ENCODE measurements at places on chromosomes 3 and 15. TPM values are rescaled to one million over a fixed set of nuclear protein-coding genes. Genes with fewer than 3 reads are reported as not detected.

Gene ATRIP
- 17.5 TPM for polyA plus RNA-seq

- DNase-seq, result no peak
- H3K36me3 ChIP-seq, result no peaks in the 10 kb centered on the region
- H3K27me3 ChIP-seq, result peaks cover 17% of the 10 kb centered on the region
- no peaks in the 10 kb centered on the region for H3K4me1 ChIP-seq
Measured at GRCh38 chr3:49873623-49874022, 3.9 kb upstream of the CAMKV start.

DNA sequence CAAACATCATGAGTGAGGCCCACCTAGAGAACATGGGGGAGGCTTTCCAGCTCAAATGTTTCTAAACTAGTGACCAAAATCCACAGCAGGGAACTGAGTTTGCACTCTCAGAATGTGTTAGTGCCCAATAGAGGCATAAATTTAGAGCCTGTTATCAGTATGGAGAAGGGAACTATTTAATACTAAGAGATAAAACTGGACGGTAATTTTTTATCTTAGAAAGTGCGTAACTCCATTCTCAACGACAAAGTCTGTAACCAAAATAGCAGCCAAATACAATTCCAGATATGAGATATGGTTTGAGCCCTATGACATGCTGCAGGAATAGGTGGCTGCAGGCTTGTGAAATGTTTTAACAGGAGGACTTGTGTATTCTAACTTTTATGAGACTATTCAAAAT is 3.5 kb downstream of the B3GALNT1 start:
- H3K4me1 ChIP-seq, result peaks cover 11% of the 10 kb centered on the region
- no peak for DNase-seq
- no peaks in the 10 kb centered on the region for H3K36me3 ChIP-seq
- peaks cover 3% of the 10 kb centered on the region for H3K27me3 ChIP-seq
- H3K27ac ChIP-seq, result no peak overlapping the region

GRCh38 chr3:137343283-137343682 is 385.5 kb downstream of the IL20RB start:
- H3K27me3 ChIP-seq, result no peaks in the 10 kb centered on the region
- no peak overlapping the region for H3K27ac ChIP-seq
- H3K4me3 ChIP-seq, result no peak overlapping the region
- DNase-seq, result no peak

- H3K36me3 ChIP-seq, result peaks cover 2% of the 10 kb centered on the region
- no peaks in the 10 kb centered on the region for H3K27me3 ChIP-seq
- no peak for DNase-seq
- H3K4me1 ChIP-seq, result no peaks in the 10 kb centered on the region
Measured at GRCh38 chr15:82317091-82317489, 32.2 kb downstream of the GOLGA6L10 start.

DNA sequence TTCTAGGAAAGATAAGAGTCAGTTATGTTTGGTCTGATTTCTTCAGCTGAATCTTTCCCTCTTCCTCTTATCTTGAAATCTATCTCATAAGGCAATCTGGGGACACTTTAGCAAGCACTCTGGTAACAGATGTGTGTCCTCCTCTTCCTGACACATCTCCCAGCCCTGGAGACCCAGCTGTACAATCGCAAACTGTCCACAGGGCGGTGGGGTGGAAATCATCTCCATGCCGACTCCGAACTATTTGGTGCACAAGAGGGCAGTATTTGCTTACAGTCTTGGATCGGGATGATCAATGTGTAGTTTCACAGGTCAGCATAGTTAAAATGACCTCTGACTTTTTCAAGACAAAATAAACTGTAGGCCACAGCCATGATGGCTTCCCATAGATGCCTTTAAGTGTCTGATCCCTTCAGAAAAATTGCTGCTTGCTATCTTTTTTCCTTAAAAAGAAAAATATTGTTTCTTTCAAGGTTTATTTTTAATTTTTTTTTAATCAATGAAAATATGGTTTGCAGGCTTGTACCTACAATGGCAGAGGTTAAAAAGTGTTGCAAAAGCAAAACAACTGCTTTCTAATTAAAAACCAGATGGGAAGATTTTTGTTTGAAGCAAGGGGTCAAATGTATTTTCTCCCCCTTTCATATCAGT is 17.7 kb downstream of the EEFSEC start:
- DNase-seq, result peak; percentile 6
- H3K36me3 ChIP-seq, result no peaks in the 10 kb centered on the region
- H3K4me1 ChIP-seq, result peaks cover 37% of the 10 kb centered on the region
- H3K27me3 ChIP-seq, result no peaks in the 10 kb centered on the region
- no peak overlapping the region for H3K4me3 ChIP-seq

DNA sequence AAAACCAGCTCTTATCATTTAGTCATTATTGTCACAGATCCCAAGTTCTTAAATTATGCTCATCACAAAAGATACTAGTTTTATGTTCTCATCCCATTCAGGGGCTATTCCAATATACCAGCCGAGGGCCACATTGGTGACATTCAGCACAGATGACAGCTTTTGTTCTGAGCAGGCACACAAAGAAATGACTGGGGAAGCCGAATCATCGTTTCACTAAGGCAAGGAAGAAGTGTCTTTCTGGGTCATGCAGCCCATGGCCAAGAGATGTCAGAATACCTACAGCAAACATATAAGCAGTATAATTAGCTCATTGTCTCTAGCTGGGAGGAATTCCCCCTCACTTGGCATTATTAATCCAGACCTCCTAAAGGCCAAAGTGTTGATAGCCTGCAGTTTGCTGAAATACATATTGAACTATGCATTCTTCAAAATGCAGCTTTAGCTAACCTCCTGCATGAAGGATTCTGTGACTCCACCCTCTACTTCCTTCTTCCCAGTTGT is 100.2 kb downstream of the CNTN4 start:
- no peak overlapping the region for H3K4me3 ChIP-seq
- H3K27me3 ChIP-seq, result no peaks in the 10 kb centered on the region
- H3K4me1 ChIP-seq, result no peaks in the 10 kb centered on the region
- H3K27ac ChIP-seq, result no peak overlapping the region
- DNase-seq, result no peak

Gene GPR15
- 0.41 TPM for polyA plus RNA-seq

GRCh38 chr3:101941318-101942040 is 92.2 kb downstream of the NFKBIZ start:
- no peak for DNase-seq
- H3K4me1 ChIP-seq, result peaks cover 39% of the 10 kb centered on the region
- no peak overlapping the region for H3K4me3 ChIP-seq
- no peak overlapping the region for H3K27ac ChIP-seq
- no peaks in the 10 kb centered on the region for H3K27me3 ChIP-seq

GRCh38 chr3:49401766-49402165 is 10.0 kb downstream of the RHOA start:
- H3K36me3 ChIP-seq, result no peaks in the 10 kb centered on the region
- peak overlapping the region; percentile 53 for H3K27ac ChIP-seq
- no peaks in the 10 kb centered on the region for H3K27me3 ChIP-seq
- H3K4me3 ChIP-seq, result no peak overlapping the region
- no peak for DNase-seq

DNA sequence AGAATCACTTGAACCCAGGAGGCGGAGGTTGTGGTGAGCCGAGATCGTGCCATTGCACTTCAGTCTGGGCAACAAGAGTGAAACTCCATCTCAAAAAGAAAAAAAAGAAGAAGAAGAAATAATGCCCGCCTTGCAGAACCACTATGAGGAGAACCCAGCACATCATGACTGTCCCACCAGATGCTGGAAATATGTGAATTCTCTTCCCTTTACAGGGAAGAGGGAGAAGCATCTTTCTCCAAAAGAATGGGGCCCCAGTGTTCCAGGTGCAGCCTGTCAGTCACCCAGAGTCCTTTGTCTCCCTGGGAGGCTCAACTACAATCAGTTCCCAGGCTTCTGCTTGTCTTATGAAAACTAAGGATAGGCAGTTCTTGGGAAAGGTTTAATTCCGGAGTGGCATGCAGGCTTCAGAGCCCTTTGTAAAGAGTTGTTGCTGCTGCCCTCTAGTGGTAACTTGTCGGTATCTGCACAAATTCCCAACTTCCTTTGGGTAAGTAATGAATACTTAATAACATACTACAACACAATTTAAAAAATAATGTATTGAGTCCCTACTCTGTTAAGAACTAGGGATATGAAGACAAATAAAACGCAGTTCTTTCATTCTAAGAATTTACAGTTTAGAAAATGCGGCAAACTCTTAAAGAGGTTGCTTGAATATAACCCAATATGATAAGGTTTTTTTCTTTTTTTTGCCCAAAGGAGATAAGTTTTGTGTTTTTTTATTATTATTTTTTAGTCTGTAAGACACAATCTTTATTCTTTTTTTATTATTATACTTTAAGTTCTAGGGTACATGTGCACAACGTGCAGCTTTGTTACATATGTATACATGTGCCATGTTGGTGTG is 18.6 kb upstream of the TICRR start:
- H3K27ac ChIP-seq, result no peak overlapping the region
- no peaks in the 10 kb centered on the region for H3K4me1 ChIP-seq
- H3K36me3 ChIP-seq, result no peaks in the 10 kb centered on the region
- peaks cover under 1% of the 10 kb centered on the region for H3K27me3 ChIP-seq
- DNase-seq, result no peak
- H3K4me3 ChIP-seq, result no peak overlapping the region

GRCh38 chr15:88986949-88987590 is 73.9 kb upstream of the MFGE8 start:
- DNase-seq, result no peak
- no peaks in the 10 kb centered on the region for H3K4me1 ChIP-seq
- H3K27ac ChIP-seq, result no peak overlapping the region
- H3K4me3 ChIP-seq, result no peak overlapping the region
- H3K27me3 ChIP-seq, result no peaks in the 10 kb centered on the region
- H3K36me3 ChIP-seq, result no peaks in the 10 kb centered on the region

- H3K4me1 ChIP-seq, result peaks cover 2% of the 10 kb centered on the region
- no peak overlapping the region for H3K4me3 ChIP-seq
- H3K36me3 ChIP-seq, result no peaks in the 10 kb centered on the region
- no peak overlapping the region for H3K27ac ChIP-seq
Measured at GRCh38 chr3:149473357-149474249, 894 bp upstream of the TM4SF4 start.

DNA sequence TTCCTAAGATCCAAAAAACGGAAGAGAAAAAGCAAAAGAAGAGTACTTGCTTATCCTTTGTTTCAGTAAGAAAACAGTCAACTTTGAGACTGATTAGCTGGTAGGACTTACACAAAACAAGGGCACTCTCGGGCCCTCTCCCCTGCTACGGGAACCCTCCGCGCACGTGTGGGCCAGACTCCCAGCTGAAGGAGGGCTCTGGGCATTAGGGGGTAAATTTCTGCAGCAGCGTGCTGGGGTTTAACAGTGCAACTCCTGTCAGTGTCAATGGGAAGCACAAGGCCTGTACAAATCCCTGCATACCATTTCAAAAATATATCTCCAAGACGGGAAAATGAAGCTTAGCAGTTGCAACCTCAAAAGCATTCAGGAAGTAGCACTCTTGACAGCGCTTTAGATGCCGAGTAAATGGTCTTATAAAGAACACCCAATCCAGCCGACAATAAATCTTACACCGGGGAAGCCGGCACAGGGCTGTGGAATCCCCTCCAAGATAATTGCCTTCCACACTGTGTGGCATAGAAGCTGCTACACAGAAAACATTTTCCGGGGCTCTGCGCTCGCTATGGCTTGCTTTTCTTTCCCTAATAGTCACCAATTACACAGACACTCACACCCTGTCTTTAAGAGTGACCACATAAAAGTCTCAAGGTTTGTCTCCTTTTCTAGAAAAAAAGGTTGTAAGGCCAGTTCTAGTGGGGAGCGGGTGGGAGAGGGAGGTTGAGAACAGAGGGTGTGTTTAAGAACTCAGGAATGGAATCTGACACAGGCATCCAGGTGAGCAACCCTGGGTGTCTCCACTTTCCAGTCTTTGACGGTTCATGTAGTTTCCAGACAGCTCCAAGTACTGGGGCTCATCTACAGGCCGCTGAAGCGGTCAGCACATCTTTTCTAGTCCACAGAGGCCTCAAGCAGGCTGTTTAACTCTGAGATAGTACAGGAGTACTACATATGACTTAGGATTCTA is 512.7 kb downstream of the FOXP1 start:
- H3K27ac ChIP-seq, result peak overlapping the region; percentile 88
- peak overlapping the region; percentile 23 for H3K4me3 ChIP-seq
- H3K4me1 ChIP-seq, result peaks cover 41% of the 10 kb centered on the region
- DNase-seq, result no peak

Gene SENP8
- 0.41 TPM for polyA plus RNA-seq

DNA sequence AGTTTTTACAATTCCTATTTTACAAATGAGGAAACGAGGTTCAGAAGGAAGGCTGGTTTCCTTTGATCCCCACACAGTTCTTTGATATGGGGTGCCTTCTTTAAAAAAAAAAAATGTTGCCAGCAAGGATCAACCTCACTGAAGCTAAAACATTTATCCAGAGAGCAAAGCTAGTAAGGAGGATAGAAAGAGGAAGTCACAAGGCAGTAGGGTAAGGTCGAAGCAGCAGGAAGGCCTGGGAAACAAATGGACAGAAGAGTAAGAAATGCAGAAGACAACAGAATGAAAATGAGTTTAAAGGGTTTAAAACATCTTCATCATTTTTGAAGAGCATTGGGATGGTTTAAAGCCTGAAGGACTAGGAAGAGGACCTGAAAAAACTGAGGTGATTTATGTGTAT is 30.6 kb upstream of the CP start:
- H3K27ac ChIP-seq, result no peak overlapping the region
- no peak overlapping the region for H3K4me3 ChIP-seq
- no peaks in the 10 kb centered on the region for H3K36me3 ChIP-seq

Gene TRAK1
- polyA plus RNA-seq, result 8.3 TPM

DNA sequence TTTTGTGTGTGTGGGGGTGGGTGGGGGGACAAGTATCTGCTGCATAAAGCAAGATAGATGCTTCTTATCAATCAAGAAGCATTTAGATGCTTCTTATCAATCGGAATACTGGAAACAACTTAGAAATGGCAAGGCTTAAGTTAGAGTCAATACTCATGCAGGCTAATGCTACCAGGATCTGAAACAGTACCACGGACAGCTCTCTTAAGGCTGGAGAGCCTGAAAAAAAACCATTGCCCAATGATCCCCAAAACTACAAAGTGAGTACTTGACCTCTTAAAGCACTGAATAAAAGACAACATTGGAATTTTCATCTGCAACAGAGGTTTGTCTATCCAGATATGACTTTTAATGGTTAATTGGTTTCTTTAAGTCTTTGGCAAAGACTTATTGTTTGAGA is 262.3 kb downstream of the GAP43 start:
- H3K4me1 ChIP-seq, result no peaks in the 10 kb centered on the region
- peaks cover 43% of the 10 kb centered on the region for H3K27me3 ChIP-seq
- no peak for DNase-seq

DNA sequence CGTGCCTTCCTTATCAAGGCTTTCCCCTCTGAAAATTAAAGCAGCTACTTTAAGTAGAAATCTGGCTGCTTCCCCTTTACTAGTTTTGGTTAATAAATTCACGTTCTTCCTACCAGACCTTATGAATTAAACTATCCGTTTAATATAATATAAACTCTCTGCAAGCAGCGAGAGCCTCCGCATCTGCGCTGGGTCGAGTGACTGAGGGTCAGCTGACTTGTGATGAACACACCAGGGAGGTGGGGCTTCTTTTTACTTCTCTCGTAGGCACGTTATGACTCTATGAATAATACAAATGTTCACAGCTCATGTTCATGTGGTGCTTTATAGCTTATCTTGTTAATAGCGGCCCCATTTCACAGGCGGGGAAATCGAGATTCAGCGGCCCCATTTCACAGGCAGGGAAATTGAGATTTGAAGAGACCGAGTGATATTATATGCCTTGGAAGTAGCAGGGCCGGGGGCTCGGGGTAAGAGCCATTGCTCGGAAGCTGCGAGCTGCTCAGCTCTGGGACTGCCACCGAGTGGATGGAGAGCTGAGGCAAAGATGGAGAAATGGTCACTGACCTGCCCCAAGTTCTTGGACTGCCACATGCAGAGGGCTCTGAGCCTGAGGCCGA is 8.3 kb downstream of the MUC4 start:
- H3K4me3 ChIP-seq, result peak overlapping the region; percentile 74
- peaks cover 54% of the 10 kb centered on the region for H3K4me1 ChIP-seq
- H3K27me3 ChIP-seq, result peaks cover 14% of the 10 kb centered on the region
- H3K27ac ChIP-seq, result no peak overlapping the region
- H3K36me3 ChIP-seq, result no peaks in the 10 kb centered on the region
- DNase-seq, result peak; percentile 55
